Stimulated activated CD8-positive, alpha-beta memory T cell treated with anti-CD3 and anti-CD28 coated beads, Interleukin-7, amount 100 ng/mL, for 24 hours (primary cell): ENCODE measurements at places on chromosomes 2 and 18.

DNA sequence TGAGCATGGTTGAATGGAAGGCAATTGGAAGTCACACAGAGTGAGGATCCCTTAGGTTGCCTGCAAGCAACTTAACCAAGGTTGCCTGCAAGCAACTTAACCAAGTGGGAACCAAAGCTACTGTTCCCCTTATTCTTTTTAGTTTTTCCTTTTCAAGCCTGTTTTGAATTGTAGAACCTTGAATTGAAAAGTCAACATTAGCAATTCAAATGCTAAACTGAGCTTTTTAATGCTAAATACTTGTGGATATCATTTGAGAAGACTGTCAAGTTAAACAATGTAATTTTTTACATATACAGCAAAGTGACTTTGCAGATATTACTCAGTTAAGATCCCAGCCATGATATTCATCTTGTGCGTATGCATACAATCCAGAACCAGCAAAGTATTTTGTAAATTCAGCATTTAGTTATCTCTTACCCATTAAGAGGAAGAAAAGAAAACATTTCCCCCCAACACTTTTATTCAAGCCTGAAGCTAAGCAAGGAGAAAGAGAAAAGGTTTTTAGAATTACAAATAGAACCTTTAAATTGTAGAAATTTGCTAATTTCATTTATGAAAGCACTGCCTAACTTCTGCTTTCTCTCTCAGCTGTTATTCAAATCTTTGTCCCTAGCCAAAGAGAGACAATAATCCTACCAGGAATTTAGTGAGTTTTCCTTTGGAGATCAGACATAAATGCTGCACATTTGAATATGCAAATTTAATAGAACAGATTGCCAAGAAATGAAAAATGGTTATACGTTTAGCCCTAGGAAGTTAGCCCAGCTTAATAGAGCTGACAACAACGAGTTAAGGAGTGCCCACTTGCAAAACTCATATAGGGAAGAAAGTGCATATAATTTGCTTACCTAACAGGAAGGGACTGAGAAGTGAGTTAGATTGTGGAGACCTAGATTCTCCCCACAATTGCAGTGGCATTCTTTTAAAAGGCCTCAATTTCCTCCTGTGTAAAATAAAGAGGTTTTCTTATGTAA is 643.2 kb upstream of the PIK3C3 start:
- no peak for DNase-seq

- DNase-seq: no peak
Measured at GRCh38 chr2:242013771-242014170, 144.2 kb downstream of the RTP5 start.

GRCh38 chr2:30710461-30710860 is 96.8 kb downstream of the CAPN13 start:
- no peak for DNase-seq

DNA sequence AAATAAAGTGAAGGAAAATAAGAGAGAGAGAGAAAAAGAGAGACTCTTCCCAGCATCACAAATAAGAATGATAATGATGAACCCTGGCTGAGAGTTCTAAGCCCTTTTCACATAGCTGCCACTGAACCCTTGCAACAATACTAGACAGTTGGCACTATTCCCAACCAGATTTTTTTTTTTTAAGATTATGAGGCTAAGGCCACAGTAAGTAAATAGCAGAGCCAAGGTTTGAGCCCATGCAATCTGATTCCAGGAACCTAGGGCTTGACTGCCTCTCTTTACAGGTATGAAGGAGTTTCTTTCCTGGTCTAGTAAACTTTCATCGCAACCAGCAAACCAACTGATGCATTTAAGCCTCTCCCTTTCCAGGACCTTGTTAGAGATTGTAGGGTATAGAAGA is 424.6 kb downstream of the NCKAP5 start:
- DNase-seq: no peak

DNA sequence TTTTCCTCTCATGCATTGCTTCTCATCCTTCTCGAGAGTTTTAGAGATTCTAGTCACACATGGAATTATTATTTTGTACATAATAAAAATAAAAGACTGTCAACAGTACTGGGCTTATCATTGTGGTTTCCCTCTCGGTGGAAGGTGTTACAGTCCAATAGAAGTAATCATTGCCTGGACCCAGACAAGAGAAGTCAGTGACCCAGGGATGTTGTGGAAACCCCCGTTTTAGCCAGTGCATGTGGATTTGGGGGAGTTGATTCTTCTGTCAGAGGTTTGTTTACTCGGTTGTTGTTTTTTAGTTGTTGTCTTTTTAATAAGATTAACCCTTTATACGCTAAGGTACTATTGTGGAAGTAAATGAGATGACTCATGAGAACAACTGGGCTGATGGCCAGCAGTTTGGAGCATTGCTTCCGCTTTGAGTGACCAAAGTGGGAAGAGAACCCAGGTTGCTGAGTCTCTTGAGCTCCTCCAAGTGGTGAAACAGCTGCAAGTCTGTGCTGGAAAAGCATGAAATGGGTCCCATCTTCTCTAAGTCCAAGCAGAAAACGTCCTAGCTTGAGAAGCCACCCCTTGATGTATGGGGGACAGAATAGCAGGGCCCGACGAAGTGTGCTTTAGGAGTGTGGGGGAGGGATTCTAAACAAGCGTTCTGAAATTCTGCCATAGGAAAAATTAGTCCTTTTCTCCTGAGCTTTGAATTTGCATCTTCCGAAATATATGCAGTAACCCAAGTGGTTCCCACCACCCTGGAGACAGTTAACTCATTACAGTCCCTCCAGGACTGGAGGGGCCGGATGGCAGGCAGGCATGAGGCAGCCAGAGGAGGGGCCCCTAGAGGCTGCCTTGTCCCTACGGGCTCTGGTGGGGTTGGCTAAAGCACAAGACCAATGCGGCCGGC is 61.8 kb upstream of the GPR45 start:
- no peak for DNase-seq

- no peak for DNase-seq
Measured at GRCh38 chr2:200439981-200440380, 69.9 kb downstream of the KCTD18 start.

- no peak for DNase-seq
Measured at GRCh38 chr2:45708501-45708900, 57.0 kb downstream of the PRKCE start.

DNA sequence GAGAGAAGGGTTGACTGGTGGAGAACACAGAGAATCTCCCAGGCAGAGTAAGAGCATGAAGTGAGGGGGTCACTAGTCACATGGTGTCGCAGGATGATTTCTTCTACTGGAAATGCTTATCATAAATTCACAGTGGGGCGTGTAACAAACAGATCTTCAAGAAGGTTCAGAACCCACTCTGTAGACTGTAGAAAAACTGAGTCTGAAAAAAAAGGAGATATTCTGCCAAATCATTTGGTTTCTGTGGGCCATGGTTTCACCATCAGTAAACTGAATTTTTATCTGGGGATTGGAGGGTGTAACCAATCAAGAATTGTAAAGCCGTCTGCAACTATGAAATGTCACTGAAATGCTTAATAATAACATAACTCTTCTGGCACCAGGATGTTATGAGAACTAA is 15.0 kb downstream of the TPGS2 start:
- DNase-seq: no peak

GRCh38 chr2:181992776-181993175 is 7.1 kb downstream of the PPP1R1C start:
- DNase-seq: no peak

- no peak for DNase-seq
Measured at GRCh38 chr18:28175930-28176697, 816 bp downstream of the CDH2 start.

GRCh38 chr2:95179451-95179850 is 13.8 kb downstream of the ZNF2 start:
- DNase-seq: no peak

GRCh38 chr18:76620321-76621170 is 125.5 kb upstream of the ZNF516 start:
- DNase-seq: no peak

- DNase-seq: no peak
Measured at GRCh38 chr2:58891828-58892377, 650.8 kb upstream of the FANCL start.
